Central memory CD4-positive, alpha-beta T cell (primary cell): ENCODE measurements at places on chromosomes 2 and 18.

GRCh38 chr2:159096901-159097300 is 128.5 kb downstream of the TANC1 start:
- no peak for DNase-seq

- peak; percentile 18 for DNase-seq
Observed at GRCh38 chr2:37005118-37005868, 39.0 kb upstream of the STRN start.

DNA sequence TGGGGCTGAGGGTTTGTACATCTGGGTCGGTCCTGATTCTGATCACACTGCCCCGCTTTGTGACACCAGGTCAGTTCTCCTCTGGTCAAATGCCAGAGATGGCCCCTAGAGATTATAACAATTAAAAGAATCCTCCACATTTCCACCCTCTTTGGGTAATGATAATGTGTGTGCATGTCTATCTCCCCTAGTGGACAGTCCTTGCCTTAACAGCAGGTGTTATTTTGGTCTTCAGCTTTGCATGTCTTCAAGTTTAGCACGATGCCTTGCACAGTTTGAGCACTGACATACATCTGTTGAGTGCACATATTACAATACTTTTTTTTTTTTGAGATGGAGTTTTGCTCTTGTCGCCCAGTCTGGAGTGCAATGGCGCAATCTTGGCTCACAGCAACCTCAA is 25.7 kb upstream of the COX7A2L start:
- DNase-seq, result no peak

DNA sequence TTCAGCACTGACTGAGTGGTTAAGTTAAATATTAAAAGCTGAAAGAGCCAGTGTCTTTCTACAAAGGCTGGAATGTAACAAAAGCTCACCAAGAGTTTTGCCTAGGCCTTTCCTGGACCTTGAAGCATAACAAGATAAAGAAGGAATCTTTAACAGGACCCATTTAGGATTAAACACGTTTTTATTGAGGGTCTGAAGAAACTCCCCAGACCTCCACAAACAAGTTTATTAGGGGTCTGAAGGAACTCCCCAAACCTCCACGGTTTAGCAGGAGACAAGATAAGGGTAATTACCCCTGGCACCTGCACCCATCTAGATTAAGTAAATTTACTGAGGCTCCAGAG is 104.0 kb downstream of the ACAA2 start:
- no peak for DNase-seq

DNA sequence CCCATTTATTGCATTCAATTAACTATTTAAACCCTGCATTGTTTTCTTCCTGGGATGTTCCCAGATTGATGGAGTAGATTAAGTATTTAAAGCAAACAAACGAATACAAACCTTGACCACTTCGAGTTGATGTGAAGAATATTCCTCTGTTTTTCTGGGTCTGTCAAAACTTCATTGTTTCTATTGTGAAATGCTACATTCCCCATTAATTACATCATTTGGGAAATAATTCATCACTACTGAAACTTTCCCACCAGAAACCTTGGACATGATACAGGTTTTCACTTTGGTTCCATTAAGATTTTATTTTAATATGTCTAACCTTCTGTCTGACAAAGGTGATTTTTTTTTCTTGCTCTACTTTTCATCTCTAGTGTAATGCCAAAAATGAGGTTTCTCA is 365.1 kb upstream of the ETAA1 start:
- no peak for DNase-seq

DNA sequence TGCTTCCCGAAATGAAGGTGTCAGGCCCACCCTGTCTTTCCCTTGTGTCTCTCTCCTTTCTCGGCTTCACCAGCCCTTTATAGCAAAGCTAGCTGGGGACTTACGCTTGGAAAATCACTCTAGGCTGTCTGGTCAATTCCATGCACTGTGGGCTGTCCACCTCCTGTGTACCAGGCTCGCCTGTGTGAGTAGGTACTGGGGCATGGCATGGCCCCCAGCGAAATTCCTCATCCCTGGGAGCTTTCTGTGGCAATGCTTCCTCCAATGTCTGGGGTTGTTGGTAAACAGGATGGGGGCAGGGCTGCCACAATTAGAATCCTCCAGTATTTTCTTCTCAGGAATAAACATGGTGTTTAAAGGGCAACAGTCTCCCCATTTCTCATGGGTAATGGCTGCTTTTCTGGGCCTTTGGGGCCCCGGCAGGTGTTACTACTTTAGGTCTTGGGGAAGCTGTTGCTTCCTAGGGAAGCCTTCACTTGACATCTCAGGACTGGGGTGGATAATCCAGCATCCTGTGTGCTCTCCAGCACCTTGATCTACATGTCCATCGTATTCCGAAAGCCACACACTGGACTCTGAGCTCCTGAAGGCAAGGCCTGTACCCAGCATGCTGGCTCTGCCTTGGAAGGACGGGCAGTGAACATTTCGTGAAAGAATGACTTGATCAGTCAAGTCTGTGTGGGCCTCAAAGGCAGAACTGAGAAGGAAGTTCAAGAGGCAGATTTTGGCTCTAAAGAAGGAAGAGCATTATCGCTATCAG is 21.1 kb downstream of the RHOB start:
- no peak for DNase-seq

DNA sequence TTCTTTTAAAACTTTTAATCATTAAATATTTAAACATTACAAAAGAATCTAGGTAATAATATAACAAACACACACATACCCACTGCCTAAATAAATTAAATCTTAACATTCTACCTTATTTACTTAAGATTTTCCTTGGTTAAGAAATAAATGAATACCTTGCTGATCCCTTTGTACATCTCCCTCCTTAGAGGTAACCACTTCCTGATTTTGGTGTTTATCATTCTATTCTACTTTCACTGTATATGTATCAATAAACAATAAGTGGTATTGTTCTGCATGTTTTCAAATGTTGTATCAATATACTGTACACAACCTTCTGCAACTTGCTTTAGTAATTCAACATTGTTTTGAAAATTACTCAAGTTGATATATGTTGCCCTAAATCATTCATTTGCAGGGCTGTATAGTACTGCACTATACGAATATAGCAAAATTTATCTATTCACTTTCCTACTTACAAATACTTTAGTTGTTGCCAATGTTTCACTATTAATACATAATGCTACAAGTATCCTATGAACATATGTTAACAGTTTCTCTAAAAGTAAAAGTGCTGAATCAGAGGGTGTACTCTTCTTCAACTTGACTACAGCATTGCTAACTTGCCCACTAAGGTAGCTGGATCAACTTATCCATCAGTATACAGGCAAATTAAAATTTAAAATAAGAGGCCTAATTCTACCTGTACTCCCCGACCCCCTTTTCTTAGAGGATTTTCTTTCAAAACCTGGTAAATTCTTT is 65.8 kb downstream of the MEMO1 start:
- no peak for DNase-seq

DNA sequence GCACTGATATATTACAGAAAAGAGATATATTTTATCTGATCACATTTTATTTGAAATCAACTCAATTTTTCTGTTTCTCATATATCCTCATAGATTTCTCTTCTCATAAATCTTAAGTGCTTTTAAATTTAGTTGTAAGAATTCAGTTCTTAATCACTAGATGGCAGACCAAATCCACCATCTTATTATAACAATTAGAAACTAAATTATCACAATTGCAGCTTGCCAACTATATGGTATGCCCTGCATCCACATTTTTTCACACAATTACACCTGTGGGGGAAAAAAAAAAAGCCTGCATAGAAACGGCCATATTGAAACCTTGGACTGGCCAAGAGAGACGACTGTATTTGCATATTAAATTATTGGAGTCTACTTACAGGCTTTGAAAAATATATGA is 64.4 kb downstream of the COL5A2 start:
- no peak for DNase-seq

DNA sequence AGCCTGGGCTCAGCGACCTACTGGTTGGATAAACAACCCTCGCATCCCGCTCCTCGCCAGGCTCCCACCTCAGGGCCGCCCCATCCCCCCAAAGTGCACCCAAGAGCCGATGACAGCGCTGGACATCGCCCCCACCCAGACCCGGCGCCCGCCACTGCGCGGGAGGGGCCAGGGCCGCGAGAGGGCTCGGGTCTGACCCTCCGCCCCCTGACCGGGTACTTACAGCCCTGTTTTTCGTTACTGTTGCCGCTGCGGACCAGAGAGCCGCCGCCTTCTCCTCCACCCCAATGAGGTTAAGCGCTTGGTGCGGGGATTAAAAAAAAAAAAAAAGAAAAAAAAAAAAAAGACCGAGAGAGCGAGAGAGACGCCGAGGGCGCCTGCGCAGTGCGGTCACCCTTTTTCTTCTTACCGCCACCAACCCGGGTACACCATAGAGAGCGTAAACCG is at the start of gene CLASP1:
Gene CLASP1 (minus strand): TSS at position 314 of the 447 bp plus-strand sequence. CDS start 43,567 bp downstream, outside the sequence.
- no peak for DNase-seq

GRCh38 chr2:69693775-69694450 is 48.0 kb upstream of the ANXA4 start:
- DNase-seq, result peak; percentile 82

GRCh38 chr2:48983551-48983950 is 170.8 kb downstream of the FSHR start:
- DNase-seq, result no peak

DNA sequence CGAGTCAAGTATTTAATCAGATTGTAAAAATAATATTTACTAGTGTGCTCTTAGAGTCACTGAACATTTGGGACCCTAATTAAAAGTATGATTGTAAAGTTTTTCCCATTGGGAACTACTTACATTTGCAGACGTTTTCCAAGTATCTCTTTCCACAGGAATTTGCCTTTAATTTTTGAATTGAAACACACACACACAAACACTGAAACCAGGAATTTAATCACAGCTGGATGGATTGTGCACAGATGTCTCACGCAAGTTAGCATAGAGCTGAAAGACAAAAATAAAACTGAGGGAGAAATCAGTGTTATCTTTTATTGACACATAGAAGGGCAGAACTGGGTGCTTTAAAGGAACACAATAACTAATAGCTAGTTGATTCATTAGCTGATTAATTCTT is 230.7 kb downstream of the RND3 start:
- DNase-seq, result no peak
